ENCODE measurements at places on chromosomes 5 and 9.

DNA sequence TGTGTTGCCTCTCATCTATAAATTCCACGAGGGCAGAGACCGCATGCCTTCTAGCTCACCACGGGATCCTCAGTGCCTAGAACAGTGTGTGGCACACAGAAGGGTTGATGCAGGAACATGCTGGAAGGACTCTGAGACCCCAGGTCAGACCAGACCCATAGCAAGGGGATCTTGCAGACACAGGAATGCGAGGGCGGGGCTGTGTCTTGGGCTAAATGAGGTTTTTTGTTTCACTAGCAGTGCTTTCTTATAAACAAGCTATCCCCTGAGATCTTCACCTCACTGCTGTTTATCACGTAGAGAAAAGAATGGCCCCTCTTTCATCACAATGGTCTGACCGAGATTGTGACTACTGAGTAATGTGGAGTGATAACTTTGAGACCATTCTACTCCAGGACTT is 122.4 kb downstream of the IRX2 start:
- DNase-seq: no peak

DNA sequence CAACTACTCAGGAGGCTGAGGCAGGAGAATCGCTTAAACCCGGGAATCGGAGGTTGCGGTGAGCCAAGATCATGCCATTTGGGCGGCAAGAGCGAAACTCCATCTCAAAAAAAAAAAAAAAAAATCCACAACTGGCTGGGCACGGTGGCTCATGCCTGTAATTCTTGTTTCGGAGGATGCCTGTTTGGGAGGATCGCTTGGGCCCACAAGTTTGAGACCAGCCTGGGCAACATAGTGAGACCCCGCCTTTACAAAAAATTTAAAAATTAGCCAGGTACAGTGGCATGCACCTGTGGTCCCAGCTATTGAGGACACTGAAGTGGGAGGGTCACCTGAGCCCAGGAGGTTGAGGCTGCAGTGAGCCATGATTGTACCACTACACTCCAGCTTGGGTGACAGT is 1.9 kb upstream of the EIF4EBP3 start:
- DNase-seq: no peak

GRCh38 chr5:107291866-107292265 is 378.9 kb downstream of the EFNA5 start:
- DNase-seq: no peak

DNA sequence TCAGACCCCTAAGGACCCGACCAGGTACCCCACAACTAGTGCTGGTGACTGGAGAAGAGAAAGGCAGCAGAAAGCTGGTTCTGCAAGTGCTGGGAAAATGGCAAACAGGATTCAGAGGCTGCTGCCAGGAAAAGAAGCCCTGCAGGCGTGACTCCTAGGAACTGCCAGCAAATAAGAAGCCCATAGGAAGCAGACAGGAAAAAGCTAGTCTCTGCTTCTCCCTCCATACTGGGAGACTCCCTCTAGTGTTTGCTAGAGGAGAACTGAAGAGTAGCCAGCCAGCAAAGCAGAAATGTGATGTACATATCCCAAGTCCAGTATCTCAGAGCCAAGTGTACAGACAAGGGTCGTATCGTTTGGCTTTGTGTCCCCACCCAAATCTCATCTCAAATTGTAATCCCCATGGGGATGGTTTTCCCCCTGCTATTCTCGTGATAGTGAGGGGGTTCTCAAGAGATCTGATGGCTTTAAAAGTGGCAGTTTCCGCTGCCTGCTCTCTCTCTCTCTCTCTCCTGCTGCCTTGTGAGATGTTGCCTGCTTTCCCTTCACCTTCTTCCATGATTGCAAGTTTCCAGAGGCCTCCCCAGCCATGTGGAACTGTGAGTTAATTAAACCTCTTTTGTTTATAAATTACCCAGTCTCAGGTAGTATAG is 38.1 kb upstream of the TUSC1 start:
- DNase-seq: no peak

DNA sequence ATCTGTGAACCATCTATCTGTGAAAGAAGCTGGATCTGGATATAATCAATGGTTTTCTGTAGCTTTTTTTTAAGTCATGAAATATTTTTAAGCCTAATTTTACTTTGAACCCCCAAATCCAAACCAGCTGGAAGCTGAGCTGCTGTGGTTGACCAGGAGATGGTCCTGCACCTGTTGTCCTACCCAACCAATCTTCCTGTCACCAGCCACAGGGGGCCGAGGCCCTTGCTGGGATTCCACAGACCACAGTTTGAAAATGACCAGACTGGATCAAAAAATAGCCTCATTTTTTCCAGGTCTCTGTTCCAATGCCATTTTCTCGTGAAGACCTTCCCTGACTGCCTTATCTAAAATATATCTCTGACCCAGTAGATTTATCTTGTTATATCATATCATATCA is 200.6 kb downstream of the SGCD start:
- no peak for DNase-seq

DNA sequence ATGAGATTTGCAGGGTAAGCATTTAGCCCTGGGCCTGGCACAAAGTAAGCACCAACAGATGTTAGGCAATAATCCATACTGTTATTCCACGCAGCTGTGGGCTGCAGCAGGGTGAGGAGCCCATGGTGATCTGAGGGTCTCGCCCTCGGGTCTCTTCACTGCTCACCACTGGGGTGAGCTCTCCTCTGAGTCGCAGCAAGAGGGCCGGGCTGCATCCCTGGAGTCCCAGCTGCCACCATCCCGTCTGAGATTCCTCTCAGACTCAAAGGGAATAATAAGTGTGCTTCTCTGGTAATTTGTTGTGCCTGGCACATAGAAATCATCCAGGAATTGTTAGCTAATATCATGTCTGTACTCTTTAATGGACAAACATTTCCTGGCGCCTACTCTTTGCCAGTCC is 6.9 kb downstream of the NKX2-5 start:
- no peak for DNase-seq

- no peak for DNase-seq
Observed at GRCh38 chr5:79686799-79687198, 2.8 kb upstream of the CMYA5 start.

DNA sequence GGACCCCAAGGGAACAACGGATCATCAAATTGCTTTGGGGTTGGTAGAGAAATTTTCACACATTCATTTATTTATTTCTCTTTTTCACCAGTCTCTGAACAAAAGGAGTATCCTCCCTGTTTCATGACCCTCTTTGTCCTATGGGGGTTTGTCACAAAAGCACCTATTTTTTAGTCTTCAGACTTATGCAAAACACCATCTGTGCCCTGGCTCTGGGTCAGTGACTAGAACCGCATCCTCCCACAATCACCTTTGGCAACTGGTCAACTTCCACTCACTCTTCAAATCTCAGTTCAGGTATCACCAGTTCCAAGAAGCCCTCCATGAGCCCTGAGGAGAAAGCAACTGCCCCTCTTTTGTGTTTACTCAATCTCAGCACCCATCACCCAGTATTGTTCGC is 395.7 kb downstream of the CDK5RAP2 start:
- DNase-seq: no peak

DNA sequence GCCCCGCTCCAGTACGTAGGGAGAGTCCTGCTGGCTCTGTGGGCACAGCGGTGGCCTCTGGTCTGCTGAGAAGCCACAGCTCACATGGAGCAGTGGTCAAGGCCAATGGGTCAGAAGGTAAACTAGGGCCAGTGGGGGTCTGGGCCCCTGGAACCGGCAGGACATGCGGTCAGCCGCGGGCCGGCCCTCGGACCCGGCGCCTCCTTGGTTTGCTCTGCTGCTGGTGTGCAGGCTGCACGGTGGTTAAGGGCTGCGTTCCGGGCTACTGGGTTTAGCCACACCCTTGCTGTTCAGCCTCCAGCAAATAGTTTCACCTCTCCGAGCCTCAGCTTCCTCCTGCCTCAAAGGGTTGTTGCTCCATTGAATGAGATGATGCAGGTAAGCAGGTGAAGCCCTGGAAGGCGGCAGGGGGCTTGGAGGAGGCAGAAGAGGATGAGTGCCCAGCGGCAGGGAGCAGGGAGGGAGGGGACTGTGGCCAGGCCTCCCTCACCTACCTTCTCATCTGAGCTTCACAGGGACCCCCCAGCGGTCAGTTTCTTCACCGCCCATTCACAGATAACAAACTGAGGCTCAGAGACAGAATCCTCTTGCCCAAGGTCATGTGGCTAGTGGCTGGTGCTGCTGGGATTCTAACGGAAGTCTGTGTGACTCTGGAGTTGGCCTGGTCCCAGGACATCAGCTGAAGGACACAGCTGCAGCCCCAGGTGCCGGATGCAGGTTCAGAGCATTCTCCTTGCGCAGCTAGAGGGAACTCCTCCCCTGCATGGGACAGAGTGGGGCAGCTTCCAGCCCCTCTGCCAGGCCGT is 3.7 kb upstream of the COL5A1 start:
- DNase-seq: no peak

GRCh38 chr9:6428940-6429889 is 16.2 kb downstream of the UHRF2 start:
- DNase-seq: no peak

- no peak for DNase-seq
Observed at GRCh38 chr5:133781436-133782225, 169.3 kb upstream of the FSTL4 start.

GRCh38 chr5:157212307-157212706 is 31.7 kb downstream of the ITK start:
- DNase-seq: no peak

- DNase-seq: no peak
Observed at GRCh38 chr9:116174347-116174746, 20.8 kb downstream of the PAPPA start.

DNA sequence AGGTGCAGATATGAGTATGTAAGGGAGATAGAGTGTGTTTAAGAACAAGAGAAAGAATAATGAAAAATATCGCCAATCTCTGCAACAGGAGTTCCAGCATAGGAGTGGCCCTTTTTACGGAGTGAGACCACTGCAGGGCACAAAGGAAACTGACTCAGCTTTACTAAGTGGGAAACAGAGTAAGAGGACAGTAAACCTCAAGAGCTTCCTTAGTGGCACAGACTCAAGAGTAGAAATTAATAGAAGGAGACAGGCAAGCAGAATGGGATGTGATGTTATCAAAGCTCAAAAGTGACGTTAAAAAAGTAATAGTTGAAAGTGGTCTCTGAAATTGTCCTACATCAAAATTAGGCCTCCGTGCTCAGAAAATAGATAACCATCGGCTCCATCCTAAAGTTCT is 2.1 kb upstream of the SH3RF2 start:
- DNase-seq: no peak

DNA sequence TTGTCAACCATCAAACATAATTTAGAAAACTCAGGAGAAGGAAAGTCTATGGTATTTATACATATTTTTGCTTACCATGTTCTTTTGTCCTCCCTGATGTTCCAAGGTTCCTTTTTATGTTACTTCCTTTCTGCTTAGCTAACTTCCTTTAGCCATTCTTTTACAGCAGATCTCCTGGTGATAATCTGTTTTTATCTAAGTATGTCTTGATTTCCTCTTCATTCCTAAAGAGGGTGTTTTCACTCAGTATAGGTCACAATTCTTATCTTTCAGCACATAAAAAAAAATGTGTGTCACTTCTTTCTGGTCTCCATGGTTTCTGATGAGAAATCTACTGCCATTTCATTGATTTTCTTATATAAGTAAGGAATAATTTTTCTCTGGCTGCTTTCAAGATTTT is 384.4 kb upstream of the PDE4D start:
- no peak for DNase-seq

DNA sequence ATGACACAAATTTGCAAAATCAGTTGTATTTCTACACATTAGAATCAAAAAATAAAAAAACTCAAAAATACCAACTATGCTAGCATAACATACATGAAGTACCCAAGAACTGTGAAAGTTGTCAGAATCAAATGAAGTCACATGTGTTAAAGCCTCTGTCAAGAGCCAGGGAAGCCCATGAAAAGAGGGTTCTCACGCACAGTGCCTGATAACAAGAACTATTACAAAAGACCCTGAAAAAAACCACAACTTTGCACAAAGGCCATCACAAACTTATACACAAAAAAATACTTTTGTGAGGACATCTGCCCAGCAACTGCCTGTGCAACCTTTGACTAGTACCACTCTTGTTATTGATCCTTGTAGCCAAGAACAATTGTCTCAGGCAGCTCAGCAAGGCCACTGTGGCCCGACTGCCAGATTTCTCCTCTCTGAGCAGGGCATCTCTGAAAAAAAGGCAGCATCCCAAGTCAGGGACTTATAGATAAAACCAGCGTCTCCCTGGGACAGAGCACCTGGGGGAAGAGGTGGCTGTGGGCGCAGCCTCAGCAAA is 28.9 kb upstream of the HNRNPA0 start:
- no peak for DNase-seq

GRCh38 chr9:129145316-129145715 is 32.7 kb downstream of the IER5L start:
- no peak for DNase-seq

DNA sequence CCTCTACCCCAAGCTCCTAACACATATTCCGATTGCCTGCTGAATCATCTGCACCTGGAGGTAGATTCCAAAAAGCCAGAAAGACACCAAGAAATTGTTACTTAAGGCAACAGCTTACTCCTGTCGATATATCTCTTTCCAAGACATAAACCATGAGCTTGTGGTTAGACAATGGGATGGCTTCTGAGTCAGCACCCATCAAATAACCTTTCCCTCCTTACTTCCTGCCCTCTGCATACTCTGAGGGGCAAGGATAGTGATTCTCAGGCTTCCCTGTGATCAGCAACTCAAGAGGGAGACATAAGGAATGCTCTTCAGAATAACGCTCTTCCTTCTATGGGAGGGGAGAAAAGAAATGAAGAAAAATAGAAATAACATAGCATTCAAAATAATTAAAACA is 70.9 kb downstream of the TMEM215 start:
- no peak for DNase-seq

DNA sequence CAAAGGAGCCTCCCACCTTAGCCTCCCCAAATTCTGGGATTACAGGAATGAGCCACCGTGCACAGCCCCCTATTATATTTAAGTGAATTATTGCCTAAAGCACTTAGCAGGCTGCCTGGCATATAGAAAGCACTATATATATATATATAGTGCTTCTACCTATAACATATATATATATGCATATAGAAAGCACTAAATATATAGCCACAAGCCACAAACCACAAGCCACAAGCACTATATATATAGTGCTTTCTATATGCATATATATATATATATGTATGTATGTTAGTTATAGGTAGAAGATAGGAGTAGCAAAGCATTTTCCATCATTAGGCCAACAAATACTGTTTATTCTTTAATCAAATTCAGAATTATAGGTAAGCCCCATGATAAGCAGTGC is 185.8 kb downstream of the CWC27 start:
- DNase-seq: no peak

DNA sequence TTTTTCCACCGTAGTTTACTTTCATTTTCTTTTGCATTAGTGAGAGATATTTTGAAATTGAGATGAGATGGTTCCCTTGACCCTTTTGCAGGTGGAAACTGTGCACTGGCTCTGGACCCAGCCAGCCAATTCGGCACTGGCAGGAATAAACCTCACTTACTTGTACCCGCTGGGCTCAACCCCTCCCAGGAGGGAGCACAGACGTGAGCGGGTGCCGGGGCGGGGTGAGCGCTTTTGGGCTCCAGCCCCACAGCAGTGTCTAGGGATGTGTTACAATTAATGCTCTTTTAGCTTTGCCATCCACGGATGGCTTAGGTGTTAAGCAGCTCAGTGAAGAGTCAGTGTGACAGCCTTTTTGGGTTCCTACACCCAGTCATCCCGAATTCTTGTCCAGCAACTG is 766.1 kb upstream of the CHD1 start:
- no peak for DNase-seq
